T-helper 1 cell treated with Interleukin-12 subunit alpha and Interleukin-12 subunit beta and Interleukin-4 antibody, amounts not matched to agents 30 ng/mL and 1 ng/mL, for 36 hours (primary cell): ENCODE measurements at places on chromosomes 4 and X. TPM values are rescaled to one million over a fixed set of nuclear protein-coding genes. Genes with fewer than 3 reads are reported as not detected.

The NEIL3 gene
- 20.2 TPM in 2 replicates for total RNA-seq

The BMX gene
- total RNA-seq: not detected in 2 replicates

The CXorf49 gene
- total RNA-seq: not detected in 2 replicates

The WDR44 gene
- 15.3 and 15.9 TPM in 2 replicates for total RNA-seq

The EDA2R gene
- total RNA-seq: 5.8 and 6.6 TPM in 2 replicates

The GYG2 gene
- total RNA-seq: not detected in 2 replicates

The CYLC1 gene
- not detected in 2 replicates for total RNA-seq

The PDCL2 gene
- total RNA-seq: not detected in 2 replicates

The TENT5D gene
- not detected in 2 replicates for total RNA-seq
